Activated naive CD4-positive, alpha-beta T cell treated with anti-CD3 and anti-CD28 coated beads, Interleukin-2, amount 10 ng/mL, durations not matched to agents 5 hours and 36 hours (primary cell): ENCODE measurements at places on chromosomes 3 and 15. TPM values are rescaled to one million over a fixed set of nuclear protein-coding genes. Genes with fewer than 3 reads are reported as not detected.

ZNF774 gene
- total RNA-seq, result 1.0 TPM

SLC22A13 gene
- total RNA-seq, result 0.67 TPM

OIP5 gene
- total RNA-seq, result 13.3 TPM

FBXL2 gene
- not detected for total RNA-seq

ROBO2 gene
- not detected for total RNA-seq

TMEM40 gene
- total RNA-seq, result not detected

EPHA6 gene
- not detected for total RNA-seq

XCR1 gene
- not detected for total RNA-seq

CP gene
- not detected for total RNA-seq

CPLX3 gene
- total RNA-seq, result not detected

BFSP2 gene
- total RNA-seq, result not detected

CFAP20DC gene
- total RNA-seq, result 1.4 TPM

KIF7 gene
- 0.07 TPM for total RNA-seq

ABHD17C gene
- 2.8 TPM for total RNA-seq

GATM gene
- total RNA-seq, result 0.36 TPM

PRR20G gene
- total RNA-seq, result not detected

DUOX1 gene
- total RNA-seq, result not detected

GCSAM gene
- 27.3 TPM for total RNA-seq

DOCK3 gene
- 1.5 TPM for total RNA-seq

MCTP2 gene
- total RNA-seq, result 17.0 TPM

CHST14 gene
- total RNA-seq, result 14.1 TPM

GALNT15 gene
- not detected for total RNA-seq

GOLGA8M gene
- 1.1 TPM for total RNA-seq

CELF6 gene
- 0.63 TPM for total RNA-seq

LRRN1 gene
- 1.9 TPM for total RNA-seq

SLC35A5 gene
- total RNA-seq, result 25.3 TPM

TGM4 gene
- not detected for total RNA-seq

MBNL1 gene
- total RNA-seq, result 409 TPM

HGD gene
- total RNA-seq, result 0.67 TPM

FAM81A gene
- 0.67 TPM for total RNA-seq

RHO gene
- not detected for total RNA-seq

GOLGA8T gene
- 0.28 TPM for total RNA-seq

TTC21A gene
- total RNA-seq, result 2.7 TPM

PATL2 gene
- total RNA-seq, result 25.5 TPM

UQCC5 gene
- 9.2 TPM for total RNA-seq

ADPGK gene
- 94.5 TPM for total RNA-seq

SLC25A36 gene
- 44.0 TPM for total RNA-seq
